ENCODE measurements at places on chromosomes 1 and 21.
A peak's percentile ranks its signal among the peaks of the same experiment; 100 is the strongest.

DNA sequence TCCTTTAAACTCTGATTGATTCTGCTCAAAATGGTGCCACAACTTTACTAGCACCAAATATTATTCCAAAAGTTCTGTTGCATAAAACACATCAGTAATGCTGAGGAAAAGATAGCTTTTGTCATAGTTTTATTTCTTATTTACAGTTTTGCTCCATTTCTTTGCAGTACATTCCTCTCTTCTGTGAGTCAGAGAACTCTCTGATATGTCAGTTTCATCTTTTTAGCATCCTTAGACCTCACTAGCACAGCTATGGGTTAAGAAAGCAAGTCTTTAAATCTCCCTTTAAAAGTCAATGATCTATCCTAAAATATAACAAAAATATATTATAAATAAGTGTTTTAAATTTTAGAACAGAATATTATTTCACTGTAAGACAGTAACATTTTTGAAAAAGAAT lies 356.6 kb upstream of the SNX7 start:
- DNase-seq, result no peak

DNA sequence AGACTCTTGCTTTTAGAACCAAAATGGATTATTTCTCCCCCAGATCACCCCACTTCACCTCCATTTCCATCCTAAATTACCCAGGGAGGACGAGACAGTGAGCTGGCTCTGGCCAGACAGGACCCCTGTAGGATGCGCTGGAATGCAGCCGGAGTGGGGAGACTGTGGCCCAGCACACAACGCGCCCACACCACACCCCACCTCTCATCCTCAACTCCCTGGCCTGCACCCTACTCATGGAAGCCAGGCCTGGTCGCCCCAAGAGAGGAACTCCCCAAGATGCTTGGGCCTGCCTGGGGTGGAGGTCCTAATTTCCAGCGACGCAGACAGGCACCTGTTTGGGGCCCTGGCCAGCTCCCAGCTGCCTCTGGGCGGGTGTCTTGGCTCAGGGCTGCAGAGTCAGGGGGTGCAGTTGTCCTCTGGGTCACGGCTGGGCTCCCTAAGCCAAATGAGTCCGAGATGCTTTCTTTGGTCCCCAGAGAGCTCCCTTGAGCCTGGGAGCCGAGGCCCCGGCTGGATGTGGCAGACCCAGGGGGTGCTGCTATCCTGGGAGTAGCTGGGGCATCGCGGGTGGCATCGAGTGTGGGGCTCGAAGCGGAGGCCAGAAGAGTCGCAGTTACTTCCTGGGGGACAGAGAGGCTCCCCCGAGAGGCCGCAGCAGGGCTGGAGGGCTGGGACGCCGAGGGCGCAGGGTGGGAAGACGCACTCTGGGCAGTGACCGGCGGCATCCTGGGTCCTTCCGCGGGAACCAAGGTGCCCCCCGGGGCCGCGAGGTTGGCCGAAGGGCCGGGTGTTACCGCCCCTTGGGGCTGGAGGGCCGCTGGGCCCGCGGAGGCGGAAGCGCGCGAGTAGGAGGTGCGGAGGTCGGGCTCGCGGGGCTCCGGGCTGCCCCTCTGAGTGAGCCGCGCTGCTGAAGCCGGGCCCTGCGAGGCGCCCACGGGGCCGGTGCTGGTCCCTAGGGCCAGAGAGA lies 10.4 kb downstream of the CLEC20A start:
- DNase-seq, result no peak

DNA sequence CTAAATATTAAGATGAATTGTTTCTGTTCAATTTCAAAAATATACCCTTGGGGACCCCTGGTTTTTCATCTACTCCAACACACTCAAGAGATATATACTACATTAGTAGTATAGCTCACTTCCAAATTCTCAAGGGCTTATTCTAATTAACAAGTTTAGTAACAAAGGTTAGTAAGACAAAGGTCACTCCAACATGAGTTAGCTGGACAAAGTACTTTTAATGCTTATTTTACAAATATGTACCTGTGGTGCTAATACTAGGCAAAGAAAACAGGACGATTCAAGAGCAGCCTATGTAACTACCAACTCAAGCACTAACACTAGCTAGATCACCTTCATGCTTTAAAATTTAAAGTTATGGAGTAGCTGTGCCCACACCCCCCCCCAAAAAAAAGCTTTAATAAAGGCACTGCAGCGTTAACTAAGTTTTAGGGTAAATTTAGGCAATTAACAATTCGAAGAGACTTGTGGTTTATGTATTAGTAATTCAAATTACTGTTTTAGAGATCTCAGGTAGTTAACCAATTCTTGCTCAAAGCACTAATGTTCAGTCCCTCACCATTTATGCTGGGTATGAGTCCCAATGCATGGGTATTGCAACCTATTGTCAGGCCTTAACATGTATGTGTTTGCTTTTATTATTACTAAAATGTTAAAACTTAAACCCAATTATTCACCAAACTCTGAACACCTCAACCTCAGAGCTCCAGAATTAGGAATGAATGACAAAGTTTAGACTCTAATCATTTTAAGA lies 14.1 kb downstream of the HNRNPU start:
- DNase-seq, result no peak

DNA sequence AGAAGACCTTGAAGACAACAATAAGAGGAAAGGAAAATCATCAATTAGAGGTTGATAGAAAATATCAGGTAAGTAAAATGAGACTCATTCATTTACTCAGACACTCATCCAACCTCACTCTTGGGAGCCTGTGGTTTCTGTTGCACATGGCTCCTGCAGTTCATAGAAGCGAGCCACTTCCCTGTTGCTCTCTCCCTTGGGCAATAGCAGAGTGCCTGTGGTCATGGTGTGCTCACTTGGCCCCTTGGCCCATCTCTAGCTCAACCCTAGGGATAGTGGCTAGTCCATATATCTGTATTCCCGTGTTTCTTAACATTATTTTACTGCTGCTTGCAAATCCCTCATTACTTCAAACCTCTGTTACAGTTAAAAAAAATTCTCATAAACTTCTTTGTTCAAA lies 368.6 kb downstream of the PTPRC start:
- DNase-seq, result no peak

GRCh38 chr1:65997693-65998092 lies 205.0 kb downstream of the PDE4B start:
- DNase-seq, result no peak

- DNase-seq, result peak; percentile 82
Measured at GRCh38 chr1:61056573-61057439, 25.6 kb upstream of the NFIA start.

GRCh38 chr1:21774835-21775549 lies 8.0 kb downstream of the USP48 start:
- no peak for DNase-seq

DNA sequence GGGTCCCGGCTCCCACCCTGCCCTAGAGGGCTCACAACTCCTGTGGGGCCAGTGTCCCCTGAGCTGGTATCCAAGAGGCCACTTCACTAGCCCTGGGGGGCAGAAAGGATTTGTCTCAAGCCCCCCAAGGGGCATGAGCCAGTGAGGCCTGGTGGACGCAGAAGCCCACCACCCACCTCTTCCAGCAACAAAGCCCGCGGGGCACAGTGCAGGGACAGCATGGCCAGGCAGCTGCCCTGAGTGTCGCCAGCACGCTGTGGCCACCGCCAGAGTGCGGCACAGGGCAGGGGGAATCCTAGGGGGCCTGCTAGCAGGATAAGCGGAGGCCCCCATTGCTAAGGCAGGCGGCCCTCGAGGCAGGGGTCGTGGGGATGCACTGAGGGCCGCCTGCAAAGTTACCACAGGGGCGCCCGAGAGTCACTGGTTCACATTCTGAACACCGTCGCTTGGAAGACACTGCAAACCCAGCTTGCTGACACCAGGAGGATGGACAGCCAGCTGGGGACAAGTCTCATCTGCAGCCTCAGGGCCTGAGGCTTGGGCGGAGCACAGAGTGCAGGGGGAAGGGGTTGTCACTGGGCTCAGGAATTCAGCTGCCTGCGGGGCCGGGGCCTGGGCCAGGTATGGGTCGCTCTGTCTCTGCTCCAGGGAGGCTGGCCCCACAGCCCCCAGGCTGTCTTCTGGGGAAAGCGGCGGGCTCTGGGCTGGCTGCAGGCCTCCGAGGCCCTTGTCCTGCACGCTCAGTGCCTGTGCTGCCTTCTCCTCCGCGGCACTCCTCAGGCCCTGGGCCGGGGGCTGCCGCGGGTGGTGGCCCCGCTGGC lies 26.8 kb downstream of the SLC19A1 start:
- no peak for DNase-seq

DNA sequence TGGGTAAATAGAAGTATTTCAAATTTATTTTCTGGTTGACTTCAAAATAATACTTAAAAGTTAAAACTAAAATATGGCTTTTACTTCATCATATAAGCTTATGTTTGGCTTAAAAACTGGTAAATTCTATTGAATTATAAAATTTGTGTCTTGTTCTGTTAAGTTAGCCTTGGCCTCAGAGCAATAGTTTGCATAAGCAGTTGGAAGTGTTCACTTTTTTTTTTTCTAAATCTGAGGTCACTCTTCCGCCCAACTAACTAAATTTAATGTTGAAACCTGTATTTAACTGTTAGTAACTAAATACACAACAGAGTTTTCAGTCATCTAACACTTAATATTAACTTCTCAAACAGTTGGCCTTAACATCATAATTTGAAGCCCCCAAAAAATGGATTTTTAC lies 871.7 kb upstream of the ADAMTS5 start:
- no peak for DNase-seq

- DNase-seq, result peak; percentile 56
Measured at GRCh38 chr1:107748531-107748930, 216.4 kb downstream of the VAV3 start.

Measured in T47D (cell line).